ENCODE measurements at places on chromosomes 7 and 10.

DNA sequence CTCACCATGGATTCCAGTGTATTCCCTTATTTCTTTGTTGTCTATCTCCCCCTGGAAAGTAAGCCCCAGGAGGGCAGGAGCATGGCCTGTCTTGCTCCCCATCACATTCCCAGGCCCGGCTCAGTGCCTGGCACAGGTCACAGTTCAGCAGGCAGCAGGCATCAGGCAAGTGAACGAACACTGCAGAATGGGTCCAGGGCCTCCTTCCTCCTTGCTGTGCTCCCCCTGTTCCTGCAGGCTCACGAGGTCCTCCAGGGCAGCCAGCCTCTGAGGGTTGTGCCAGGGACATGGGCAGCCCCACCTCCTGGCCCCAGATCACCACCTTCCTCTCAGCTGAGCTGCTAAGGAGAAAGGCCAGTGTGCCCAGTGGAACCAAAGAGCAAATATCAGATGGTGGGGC, 41.8 kb downstream of the PDLIM1 start:
- no peak for DNase-seq

DNA sequence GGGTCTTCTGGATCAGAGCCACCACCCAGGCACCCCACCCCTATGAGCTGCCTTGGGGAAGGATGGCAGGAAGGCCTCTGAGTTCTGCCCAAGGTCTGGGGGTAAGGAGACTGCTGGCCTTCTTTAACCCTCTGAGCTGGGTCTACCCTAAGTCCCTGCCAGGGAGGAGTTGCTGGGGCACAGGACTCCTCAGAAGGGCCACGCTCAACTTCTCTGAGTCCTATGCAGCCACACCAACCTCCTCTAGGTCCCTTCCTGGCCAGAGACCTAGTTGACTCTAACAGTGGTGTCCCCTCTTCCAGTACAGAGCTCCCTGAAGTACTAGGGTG, 2.6 kb upstream of the NEURL1 start:
- DNase-seq, result no peak

DNA sequence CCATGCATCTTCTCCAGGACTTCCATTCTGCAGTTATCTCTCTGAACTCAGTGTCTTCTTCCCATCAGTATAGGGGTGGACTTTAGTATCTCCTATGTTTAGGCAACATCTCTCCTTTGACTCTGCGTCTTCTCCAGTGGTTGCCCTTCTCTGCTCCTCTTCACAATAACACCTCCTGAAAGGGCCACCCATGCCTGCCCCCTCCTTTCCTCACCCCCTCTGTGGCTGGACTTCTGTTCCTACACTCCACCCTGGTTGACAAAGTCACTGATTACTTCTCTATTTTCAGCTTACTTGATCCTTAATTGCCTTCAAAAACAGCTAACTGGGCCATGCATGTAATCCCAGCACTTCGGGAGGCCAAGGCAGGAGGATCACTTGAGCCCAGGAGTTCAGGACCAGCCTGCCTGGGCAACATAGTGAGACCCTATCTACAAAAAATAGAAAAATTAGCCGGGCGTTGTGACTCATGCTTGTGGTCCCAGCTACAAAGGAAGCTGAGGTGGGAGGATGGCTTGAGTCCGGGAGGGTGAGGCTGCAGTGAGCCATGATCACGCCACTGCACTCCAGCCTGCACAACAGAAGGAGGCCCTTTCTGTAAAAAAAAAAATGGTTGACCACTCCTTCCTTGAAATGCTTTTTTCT, 13.7 kb downstream of the SRGN start:
- no peak for DNase-seq

DNA sequence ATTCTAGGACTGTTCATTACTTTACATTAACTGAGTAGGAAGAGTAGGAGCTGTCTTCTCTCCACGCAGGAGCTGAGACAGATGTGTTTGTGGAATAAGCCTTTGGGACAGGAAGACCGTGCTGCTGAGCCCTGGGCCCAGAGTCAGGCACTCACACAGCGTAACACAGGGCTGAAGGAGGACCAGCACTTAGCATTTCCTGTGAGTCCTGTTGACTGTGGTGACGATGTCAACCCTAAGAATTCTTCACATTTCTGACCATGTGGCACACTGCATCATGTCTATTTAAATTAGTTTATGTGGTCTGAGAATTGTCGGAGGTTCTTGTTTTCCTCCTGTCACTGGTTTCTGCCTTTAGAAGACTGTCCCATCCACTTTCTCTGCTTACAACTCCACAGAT, 117.2 kb downstream of the PIP4K2A start:
- peak; percentile 55 for DNase-seq

DNA sequence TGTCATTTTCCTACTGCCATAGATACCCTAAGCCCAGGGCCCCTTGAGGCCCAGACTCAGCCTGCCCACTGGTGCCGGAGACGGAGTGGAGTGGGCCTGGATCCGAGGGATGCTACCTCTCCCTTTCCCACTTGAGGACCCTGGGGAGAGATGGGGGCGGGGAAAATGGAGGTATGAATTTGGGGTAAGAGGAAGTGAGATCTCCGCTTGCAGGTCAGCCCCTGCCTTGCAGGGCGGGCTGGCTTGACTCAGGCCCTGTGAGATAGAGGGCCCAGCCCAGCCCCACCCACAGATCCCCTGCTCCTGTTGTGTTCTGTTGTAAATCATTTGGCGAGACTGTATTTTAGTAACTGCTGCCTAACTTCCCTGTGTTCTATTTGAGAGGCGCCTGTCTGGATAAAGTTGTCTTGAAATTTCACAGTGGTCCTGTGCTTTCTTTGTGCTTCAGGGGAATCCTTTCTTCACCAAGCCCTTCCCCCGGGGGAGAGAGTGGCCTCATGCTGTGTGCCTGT, 13.2 kb downstream of the YKT6 start:
- no peak for DNase-seq

DNA sequence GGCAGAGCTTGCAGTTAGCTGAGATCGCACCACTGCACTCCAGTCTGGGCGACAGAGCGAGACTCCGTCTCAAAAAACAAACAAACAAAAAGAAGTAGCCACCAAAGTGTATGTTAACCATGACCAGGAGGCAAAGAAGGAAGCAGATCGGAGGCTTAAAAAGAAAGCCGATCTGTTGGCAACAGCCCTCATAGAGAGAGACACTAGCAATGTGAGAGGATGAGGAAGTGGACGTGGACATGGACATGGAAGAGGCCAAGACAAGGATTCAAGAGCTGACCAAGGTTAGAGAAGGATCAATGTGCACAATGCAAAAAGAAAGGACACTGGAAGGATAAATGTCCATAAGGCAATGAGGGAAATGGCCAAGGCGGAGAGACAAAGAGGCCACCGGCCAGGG, 14.9 kb upstream of the ADCK2 start:
- DNase-seq, result no peak

Measured in fibroblast of skin of scalp (primary cell).